ENCODE measurements at places on chromosomes 2 and 18.
A peak's percentile ranks its signal among the peaks of the same experiment; 100 is the strongest.

DNA sequence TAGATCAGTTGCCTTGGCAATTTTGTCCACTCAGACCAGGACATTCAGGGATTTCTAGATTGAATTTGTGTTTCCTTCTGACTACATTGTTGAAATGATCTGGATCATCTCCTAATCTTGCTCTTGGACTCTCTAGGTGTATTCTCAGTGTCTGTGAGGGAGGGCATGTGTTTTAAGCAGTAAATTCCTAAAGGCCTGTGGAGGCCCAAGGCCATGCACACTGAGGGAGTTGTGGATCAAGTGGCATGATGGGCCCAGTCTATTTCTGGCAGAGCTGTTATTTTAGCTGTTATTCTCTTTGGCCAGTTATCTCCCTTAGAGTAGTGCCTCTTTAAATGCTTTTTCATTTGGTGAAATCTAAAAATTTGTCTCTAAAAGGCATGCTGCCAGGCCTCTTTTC is 144.9 kb downstream of the RPIA start:
- no peak for DNase-seq

GRCh38 chr2:220626603-220627002 is 945.5 kb downstream of the EPHA4 start:
- DNase-seq, result no peak

GRCh38 chr2:174158003-174158402 is 90.3 kb downstream of the OLA1 start:
- DNase-seq, result peak; percentile 29

- peak; percentile 5 for DNase-seq
These were observed 213.9 kb downstream of the TFCP2L1 start for GRCh38 chr2:121071034-121071504.

GRCh38 chr2:204982303-204982702 is 437.0 kb downstream of the PARD3B start:
- DNase-seq, result no peak

DNA sequence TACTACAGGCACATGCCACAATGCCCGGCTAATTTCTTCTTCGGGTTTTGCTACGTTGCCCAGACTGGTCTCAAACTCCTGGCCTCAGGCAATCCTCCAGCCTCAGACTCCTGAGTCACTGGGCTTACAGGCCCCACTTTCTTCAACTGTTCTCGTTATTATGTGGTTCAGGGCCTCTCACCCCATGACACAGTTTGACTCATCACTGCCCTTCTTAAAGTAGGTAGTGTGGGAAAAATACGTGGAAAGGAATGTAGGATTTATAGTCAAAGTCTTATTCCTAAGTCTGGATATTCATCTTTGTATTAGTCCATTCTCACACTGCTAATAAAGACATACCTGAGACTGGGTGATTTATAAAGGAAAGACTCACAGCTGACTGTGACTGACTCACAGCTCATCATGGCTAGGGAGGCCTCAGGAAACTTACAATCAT is 19.4 kb downstream of the CENPA start:
- no peak for DNase-seq

Data from NCI-H748 treated with DMSO at 0.1 percent for 48 hours (cell line).